ENCODE measurements at places on chromosomes 2 and 18.

- no peak for DNase-seq
Measured at GRCh38 chr2:51510303-51510702, 478.4 kb upstream of the NRXN1 start.

GRCh38 chr18:61854578-61855448 is 38.0 kb downstream of the RNF152 start:
- peak; percentile 27 for DNase-seq

GRCh38 chr18:45836242-45837205 is 11.0 kb downstream of the SIGLEC15 start:
- DNase-seq, result no peak

- no peak for DNase-seq
Measured at GRCh38 chr18:31244771-31245394, 73.1 kb upstream of the DSG1 start.

DNA sequence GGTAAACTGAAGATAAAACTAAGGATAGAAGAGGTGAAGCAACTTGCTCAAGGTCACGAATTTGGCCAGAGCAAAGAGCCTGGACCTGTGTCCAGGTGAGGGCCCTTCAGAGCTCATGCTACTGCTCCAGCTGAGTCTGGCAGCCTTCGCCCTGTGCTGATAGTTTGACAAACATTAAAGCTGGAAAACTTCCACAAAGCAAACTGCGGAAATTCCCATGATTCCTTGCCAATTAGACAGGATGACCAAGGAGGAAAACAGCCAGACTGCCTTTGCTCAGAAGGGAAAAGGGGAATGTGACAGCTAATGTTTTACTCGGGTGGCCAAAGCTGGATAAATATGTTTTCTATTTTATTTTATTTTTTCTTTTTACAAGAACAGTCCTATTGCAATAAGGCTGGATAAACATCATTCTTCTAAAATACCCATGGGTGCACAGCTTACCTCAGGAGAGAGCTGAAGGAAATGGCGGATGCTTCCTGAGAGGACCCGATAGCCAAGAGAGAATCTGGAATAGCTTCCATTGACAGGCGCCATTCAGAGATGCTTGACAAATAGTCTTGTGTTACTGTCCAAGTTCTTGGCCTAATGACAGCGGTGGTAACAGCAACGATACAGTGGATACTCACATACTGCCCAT is 5.3 kb upstream of the CTAGE1 start:
- no peak for DNase-seq

DNA sequence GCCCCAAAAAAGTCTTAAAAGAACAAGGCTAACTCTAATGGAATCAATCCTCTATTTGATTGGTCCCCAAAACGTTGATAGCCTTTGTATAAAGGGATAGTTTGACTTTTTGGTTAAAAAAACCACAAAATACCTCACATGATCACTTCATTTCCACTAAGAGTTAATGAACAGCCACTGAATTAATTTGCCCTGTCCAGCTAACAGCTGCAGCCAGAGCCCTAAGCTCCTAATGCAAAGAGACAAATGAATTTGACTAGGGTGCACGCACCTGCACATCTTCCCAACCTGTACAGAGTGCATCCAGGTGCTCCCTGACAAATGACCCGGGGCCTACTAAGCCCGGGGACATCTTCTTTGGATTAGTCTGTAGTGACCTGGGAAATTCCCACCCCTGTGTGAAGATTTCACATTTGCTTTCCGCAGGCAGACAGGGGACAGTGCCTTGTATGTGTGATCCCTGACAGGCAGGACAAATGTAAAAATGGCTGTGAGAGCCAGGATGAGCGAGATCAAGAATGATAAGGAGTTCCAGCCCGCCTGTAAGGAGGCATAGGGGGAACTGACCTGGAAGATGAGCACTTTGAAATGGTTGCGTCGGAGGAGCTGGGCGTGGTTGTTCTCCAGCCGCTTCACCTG is 893 bp downstream of the CAVIN2 start:
- no peak for DNase-seq

- peak; percentile 37 for DNase-seq
Measured at GRCh38 chr2:197675711-197676188, 363 bp upstream of the RFTN2 start.

GRCh38 chr2:3517948-3518495 is 1.3 kb downstream of the ADI1 start:
- DNase-seq, result no peak

DNA sequence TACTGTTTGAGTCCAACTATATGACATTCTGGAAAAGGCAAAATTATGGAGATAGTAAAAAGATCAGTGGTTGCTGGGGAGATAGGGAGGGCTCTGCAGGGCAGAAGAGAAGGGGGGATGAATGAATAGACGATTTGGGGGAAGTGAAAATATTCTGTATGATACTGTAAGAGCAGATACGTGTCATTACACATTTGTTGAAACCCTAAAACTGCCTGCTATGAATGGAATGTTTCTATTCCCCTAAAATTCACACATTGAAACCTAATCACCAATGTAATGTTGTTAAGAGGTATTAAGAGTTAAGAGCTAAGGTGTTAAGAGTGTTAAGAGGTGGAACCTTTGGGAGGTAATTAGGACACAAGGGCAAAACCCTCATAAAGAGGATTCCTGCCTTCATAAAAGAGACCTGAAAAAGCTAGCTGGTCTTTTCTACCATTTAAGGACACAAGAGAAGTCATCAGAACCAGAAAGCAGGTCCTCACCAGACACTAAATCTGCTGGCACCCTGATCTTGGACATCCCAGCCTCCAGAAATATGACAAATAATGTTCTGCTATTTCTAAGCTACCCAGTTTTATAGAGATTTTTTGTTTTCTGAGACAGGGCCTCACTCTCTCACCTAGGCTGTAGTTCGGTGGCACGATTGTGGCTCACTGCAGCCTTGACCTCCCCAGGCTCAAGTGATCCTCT is 76.2 kb downstream of the ATAD2B start:
- no peak for DNase-seq

- no peak for DNase-seq
Measured at GRCh38 chr2:165144315-165144714, 59.5 kb downstream of the SCN3A start.

DNA sequence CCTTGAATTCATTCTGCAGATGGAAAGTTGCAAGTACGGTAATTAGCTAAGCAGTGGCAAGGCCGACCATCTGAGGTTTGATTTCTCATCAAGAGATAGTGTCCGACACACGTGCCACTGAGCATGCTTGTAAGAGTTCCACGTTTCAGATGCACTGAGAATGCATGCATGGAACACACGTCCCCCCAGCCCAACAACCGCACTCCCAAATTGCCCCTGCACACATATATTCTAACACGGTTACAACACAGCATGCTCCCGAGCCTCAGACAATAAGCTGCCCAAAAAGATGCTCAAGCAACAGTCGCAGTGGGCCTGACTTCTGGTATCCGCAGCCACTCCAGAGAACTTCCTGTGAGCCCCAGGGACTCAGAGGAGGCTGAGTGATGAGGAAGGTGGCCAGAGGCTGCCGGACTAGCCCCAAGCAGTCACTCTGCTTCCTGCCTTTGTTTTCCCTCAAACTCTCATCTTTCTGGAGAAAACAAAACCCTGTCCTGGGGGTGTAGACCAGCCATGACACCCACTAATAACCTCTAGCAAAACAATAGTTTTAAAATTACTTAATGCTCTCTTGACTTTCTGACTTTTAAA is 204.0 kb downstream of the TGIF1 start:
- DNase-seq, result no peak

- DNase-seq, result peak; percentile 49
Measured at GRCh38 chr2:159072795-159073194, 104.4 kb downstream of the TANC1 start.

GRCh38 chr2:70328921-70329561 is 27.2 kb upstream of the FAM136A start:
- DNase-seq, result peak; percentile 34

- peak; percentile 17 for DNase-seq
Measured at GRCh38 chr2:149104221-149104620, 65.7 kb downstream of the LYPD6B start.

DNA sequence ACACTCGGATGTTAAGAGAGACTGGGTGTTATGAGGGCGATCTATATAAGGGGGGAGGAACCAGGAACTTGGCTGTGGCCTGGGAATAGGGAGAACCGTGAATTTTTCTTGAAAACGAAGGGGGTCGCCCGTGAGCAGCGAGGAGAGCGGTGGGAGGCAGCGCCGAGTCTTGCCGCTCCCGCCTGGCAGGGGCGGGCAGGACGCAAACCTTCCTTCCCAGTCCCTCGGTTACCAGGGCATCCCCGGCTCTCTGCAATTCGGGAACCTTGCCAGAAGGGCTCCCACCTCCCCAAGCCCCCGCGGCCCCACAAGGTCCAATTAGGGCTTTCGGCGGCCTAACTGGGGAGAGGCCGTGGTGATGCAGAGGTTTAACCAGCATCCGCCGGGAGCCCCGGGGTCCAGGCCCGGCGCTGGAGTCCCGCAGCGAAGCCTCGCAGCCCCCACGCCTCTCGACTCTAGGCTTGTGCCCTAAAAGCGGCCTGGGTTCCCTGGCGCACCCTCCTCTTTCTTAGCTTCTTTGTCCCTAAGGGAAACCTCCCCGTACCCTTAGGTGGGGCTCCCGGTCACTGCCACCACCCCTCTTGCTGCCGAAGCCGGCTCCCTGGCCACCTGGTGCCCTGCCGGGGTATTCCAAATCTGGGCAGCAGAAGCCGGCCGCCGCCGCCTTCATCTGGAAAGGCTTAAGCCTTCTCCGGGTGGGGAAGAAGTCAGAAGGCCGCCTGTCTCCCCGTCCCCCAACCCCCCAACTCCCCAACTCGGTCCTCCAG is 680 bp upstream of the FHOD3 start:
- DNase-seq, result peak; percentile 86

- no peak for DNase-seq
Measured at GRCh38 chr18:31646332-31647126, 37.9 kb downstream of the B4GALT6 start.

DNA sequence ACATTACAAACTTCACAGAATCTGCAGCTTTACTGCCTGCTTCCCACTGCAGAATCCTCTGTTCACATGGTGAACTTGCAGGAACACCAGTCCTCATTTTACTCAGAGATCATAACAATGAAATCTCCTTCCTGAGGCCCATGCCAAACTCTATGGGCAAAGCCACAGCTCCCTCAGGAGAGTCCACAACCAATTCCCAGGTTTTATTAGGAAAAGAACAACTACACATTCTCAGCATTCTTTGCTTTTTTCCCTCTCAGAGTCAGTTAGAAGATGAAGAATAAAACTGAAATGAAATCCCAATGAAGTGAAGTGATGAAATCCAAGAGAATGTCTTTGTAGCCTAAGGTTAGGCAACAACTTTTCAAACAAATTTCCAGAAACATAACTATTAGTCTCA is 233.7 kb downstream of the DSEL start:
- DNase-seq, result no peak

DNA sequence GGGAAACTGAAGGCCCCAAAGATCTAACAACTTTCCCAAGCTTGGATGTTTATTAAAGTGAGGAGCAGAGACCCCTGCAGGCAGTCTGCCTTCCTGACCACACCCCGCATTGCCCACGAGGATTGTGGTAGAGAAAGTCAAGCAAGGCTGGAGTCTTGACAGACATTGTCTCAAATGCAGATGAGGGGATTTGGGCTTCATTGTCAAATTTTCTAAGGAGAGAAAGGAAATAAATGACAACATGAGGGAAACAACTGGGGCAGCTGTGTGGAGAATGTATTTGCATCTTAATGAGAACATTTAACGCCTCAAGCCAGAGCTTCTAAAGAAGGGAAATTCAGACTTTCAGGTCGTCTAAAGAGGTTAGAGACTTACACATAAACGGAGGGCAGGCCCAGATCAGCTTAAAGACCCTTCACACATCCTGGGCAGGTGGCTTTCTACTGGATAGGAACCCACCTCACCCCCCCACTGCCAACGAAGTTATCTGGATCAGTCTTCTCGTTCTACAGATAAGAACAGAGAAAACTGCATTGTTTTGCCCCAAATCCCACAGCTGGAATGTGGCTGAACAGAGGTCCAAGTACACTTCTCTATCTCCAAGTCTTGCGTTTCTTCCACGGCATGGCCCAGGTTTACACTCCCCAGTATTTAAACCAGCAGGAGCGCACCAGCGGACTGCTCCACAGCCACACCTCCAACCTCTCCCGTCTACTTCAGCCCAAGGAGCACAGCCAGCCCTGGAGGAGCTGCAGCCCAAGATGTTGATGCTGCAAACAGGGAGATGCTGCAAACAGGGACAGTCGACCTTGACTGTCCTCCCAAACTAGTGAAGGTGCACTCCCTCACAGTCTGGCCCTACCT is 16.2 kb upstream of the SCG2 start:
- DNase-seq, result no peak

DNA sequence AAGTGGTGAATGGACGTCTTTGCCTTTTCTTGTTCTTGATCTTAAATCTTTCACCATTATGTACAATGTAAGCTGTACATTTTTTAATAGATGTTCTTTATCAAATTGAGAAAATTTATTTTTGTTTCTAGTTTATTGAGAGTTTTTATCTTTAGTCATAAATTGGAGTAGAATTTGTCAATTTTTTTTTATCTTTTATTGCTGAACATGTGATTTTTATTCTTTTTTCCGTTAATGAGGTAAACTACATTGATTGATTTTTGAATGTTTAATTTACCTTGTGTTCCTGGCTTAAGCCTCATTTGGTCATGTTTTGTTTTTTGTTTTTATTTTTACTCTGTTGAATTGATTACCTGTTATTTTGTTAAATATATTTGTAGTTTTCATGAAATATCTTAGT is 19.7 kb downstream of the KIAA1328 start:
- DNase-seq, result no peak

DNA sequence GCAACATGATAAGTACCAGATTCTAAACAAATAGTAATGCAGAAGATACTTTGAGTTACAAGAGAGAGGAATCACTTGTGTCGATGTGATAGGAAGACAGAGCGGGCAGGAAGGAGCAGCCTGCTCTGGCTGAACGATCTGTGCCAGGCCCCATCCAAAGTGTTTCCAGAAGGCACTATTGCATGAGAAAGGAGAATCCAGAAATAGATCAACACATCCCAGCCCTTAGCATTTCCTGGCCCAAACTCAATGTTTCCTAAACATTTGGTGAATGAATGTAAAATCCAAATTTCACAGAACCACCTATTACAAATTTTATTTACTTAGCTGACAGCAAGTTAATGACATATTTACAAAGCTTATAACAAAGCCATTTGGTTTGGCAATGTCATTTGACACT is 257.2 kb downstream of the TXNL1 start:
- DNase-seq, result no peak

GRCh38 chr2:64651590-64651989 is 2.1 kb downstream of the SERTAD2 start:
- DNase-seq, result no peak

- DNase-seq, result peak; percentile 60
Measured at GRCh38 chr18:76805221-76805620, 17.1 kb upstream of the ZNF236 start.

GRCh38 chr2:127498386-127498785 is 27.9 kb downstream of the IWS1 start:
- peak; percentile 71 for DNase-seq

- no peak for DNase-seq
Measured at GRCh38 chr2:159976527-159977160, 85.8 kb downstream of the PLA2R1 start.

All from ELR (cell line).